ENCODE measurements at places on chromosomes 13 and 19. TPM values are rescaled to one million over a fixed set of nuclear protein-coding genes. Genes with fewer than 3 reads are reported as not detected.

GRCh38 chr19:29551774-29552173, 26.0 kb downstream of the VSTM2B start:
- no peak for DNase-seq

DNA sequence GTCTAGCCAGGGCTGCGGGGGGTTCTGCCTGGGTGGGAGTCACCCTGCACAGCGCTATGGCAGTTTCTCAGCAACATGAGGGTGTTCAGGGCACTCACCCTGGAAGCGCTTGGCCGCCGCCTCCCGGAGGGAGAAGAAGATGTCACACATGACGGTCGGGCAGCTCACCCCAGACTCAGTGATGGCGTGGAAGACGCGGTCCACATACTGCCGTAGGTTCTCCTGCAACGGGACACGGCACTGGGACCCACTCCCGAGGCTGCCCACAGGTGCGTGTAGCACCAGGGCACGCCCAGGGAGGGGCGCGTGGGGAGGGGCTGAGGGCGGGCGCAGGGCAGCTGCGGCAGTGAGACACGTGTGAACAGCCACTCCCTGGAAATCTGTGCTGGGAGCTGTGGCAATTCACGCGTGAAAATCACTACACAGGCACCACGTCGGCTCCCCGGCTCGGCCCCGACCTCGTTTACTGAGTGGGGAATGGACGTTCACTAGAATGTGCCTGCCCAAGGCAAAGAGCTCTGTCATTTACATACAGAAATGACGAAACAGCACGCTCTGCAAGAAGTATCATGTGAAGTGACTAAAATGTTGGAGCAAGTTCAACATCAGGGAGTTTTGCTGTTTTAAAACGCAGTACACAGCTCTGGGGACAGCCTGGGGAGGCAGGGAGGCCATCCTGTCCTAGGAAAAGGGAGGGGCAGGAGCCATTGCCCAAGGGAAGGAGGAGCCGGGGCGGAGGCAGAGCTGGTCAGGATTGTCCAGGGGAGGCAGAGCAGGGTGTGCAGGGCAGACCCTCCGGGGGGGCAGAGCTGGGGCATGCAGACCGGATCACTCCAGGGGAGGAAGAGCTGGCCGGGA, 41.5 kb upstream of the C13orf46 start:
- DNase-seq: no peak

The INAFM1 gene
- 5.1 TPM for polyA plus RNA-seq

GRCh38 chr13:46160471-46161066, 21.4 kb downstream of the LCP1 start:
- peak; percentile 60 for DNase-seq

The TNFSF9 gene
- 0.14 TPM for polyA plus RNA-seq

DNA sequence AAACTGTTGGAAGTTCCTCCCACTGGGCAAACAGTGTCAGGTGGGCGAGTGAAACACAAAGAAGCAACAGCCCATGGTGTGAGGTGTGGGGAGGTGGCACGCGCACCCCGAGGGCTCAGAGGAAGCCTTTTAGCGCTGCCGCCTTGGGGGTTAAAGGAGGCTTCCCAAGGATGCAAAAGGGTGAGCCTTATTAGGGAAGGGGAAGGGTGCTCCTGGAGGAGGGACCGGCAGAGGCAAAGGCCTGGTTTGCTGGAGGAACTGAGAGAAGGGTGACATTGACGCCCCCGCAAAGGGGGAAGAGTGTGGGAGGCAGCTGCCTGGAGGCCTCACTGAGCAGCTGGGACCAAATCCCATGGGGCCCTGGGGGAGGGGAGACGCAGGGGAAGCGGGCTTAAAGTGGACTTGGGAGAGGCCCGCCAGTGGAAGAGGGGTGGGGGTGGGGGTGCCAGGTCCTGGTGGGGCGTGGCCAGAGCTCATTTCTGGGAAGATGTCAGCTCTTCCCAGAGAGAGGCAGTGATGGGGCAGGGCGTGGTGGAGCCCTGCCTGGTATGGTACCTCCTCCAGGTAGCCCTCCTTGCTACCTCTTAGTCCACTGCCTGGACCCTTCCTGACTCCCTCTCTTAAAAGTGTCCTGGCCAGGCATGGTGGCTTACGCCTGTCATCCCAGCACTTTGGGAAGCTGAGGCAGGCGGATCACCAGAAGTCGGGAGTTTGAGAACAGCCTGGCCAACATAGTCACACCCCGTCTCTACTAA, 12.0 kb upstream of the FCHO1 start:
- no peak for DNase-seq

DNA sequence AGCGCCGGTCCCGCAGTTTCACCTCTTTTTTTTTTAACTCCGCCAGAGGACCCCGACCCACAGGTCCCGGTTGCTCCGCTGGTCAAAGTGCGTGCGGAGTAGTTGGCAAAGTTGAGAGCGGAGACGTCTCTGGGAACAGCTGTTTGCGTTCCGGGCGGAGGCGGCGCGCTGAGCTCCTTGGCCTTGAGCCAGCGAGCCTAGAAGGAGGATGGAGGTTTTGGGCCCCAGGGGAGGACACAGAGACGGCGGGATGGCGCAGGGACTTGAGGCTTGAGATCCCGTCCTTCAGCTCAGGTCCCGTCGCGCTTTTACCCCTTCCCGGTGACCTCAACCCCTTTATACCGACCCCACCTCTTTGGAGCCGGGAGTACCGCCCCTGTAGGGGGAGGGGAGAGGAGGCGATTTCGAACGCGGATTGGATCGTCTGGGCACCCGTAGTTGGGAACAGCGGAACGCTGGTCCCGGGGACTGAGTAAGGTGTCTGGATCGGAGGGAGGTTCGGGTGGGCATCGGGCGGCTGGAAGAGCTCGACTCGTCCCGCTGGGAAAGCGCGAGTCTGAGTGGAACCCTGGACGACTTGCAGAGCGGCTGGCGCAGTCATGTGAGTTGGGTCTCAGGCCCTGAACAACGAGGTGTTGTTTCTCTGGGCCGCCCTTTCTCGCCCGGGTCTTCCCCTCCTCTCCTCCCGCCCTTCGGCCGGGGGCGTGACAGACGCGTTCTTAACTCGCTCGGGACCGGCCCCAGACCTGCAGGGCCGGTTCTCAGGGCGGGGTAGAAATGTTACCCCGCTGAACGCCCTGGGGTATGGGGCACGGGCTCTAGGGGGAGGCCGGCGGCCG, at the start of gene WBP4:
WBP4 (plus strand) TSS at position 435 of the 839 bp plus-strand sequence; CDS start at position 600, 165 bp downstream.
- DNase-seq: peak; percentile 97

DNA sequence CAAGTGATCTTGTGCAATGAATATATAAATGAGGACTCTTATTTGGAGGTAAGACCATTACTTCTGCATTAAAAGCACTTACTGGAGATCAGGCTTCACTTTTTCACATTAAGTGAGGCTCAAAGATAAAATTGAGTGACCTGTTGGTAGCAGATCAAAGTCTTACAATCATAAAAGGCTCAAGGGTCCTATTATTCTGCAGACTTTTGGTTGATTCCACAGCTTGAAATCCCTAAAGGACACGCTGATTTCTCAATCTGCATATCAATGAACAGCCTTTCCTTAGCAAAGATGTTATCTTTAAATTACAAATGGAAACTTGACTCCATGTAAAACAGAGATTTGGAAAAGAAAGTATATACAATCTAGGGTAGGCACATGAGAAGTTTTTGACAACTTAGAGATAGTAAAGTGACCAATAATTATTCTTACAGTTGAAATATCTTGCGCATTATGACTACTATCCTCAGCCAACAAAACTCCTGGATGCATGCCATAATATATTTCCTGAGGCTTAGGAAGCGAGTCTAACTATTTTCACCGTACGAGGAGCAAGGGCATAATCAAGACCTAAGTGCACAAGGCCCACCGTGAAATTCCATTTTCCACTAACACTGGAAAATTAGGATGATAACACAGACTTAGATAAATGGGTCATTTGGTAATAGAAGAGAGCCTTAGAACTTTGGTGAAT, 640.7 kb downstream of the LIG4 start:
- DNase-seq: no peak

- no peak for DNase-seq
Observed at GRCh38 chr13:51457086-51457815, 4.4 kb upstream of the INTS6 start.

- no peak for DNase-seq
Observed at GRCh38 chr19:21109116-21109515, 27.1 kb downstream of the ZNF714 start.

GRCh38 chr19:39182174-39182505, 14.6 kb upstream of the NCCRP1 start:
- DNase-seq: no peak

DNA sequence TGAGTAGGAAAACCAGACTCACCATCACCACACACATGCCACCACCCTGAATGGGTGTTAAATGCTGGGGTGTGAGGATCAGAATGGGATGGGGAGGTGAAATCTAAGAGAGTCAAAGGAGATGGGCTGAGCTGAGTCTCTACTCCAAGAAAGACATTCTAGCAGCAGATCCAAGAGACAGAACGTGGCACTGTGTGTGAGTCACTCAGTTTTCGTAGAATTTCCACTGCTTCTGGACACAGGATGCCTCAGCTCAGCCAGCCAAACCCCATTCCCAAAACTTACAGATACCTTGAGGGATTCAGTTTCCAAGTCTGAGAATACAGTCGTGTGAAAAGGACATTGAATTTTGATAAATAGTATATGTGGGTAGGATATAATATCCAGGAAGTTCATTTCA, 7.3 kb upstream of the CYP2A7 start:
- DNase-seq: no peak

The ZNF177 gene
- 8.8 TPM for polyA plus RNA-seq

- DNase-seq: no peak
Observed at GRCh38 chr19:6743066-6743465, 3.6 kb downstream of the TRIP10 start.

DNA sequence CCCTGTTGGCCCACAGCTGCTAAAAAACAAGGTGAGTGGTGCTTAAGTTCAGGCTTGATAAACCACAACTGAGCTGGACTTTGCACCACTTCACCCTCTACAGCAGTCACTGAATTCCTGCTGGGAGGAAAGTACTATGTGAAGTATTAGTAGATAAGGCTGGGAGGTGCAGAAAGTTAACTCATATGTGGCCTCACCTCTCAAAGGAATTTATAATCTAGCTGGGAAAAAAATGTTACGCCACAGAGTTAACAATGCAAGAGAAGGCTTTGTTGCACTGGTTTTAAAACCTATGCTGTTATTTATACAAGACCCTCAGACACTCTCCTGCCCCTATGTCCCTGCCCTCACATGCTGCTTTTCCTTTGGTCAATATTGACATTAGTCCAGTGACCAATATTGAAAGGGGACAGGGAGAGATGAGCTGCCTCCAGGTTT, 60.9 kb downstream of the LIG4 start:
- DNase-seq: no peak

- DNase-seq: peak; percentile 27
Observed at GRCh38 chr13:100673376-100673712, 1.3 kb downstream of the TMTC4 start.

DNA sequence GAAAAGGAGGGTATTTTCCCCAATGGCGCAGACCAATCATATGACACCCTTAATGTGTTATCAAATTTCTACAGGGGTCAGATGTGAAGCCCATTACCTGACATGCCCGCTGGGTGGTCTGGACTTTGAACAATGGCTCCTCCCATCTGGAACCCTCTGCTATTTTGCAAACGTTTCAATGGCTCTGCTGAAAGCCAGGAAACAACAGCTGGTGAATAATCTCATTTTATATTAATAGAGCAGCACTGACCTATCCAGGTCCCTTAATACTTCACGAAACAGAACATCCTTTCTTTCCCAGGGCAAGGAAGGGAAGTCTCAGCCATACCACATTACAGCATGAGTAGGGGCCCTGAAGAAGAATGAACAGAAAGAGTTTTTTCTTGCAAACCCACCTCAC, 20.3 kb upstream of the KPNA3 start:
- no peak for DNase-seq

The ZNF419 gene
- polyA plus RNA-seq: 19.6 TPM

DNA sequence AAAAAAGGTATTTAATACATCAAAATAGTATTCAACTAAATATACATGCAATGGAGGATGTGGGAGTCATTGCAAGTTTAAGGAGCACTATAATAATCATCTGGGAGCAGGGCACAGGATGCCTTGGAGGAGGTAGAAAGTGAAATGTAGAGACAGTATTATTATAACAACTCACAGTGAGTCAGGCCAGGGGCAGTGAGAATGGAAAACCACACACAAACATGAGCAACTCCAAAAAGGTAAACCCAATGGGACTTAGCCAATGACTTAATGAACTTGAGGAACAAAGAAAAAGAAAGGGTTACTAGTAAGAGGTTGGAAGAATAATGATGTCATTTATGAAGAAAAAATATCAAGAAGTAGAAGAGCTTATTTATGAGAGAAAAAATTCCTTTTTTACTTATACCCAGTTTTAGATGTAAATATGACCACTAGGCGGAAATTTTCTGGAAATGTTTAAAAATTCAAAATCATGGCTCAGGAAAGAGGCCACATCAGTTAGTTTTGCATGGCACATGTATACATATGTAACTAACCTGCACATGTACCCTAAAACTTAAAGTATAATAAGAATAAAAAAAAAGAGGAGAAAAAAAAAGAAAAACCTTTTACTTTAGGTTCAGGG, 389.3 kb downstream of the SUCLA2 start:
- no peak for DNase-seq

The MUC16 gene
- 0.06 TPM for polyA plus RNA-seq

The FARP1 gene
- polyA plus RNA-seq: 256 TPM

DNA sequence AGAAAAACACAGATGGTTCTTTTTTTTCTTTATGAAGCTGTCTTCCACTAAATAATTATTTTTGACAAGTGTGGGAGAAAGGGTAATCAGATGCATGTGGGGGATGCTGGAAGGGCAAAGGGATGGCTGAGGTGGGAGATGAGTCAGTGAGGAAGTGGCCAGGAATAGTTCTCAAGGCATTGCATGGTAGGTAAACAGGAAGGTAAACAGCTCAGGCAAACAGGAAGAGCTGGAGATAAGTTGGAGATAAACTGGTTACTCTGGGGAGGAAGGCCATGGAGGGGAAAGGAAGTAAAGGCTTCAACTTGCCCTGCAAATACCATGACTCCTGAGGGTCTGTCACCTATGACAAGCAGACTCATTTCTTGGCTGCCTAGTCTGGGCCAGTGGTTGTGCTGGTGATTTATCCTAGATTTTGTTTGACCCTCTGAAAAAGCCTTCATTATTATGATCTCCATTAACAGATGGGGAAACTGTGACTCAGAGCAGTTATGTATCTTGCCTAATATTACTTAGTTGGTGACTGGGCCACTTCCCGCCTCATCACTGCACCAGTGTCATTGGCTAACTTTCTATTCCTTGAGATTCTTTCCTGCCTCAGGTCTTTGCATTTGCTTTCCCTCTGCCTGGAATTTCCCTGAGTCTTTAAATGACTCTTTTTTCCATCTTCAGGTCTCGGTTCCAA, 17.1 kb downstream of the ACTL9 start:
- DNase-seq: no peak

DNA sequence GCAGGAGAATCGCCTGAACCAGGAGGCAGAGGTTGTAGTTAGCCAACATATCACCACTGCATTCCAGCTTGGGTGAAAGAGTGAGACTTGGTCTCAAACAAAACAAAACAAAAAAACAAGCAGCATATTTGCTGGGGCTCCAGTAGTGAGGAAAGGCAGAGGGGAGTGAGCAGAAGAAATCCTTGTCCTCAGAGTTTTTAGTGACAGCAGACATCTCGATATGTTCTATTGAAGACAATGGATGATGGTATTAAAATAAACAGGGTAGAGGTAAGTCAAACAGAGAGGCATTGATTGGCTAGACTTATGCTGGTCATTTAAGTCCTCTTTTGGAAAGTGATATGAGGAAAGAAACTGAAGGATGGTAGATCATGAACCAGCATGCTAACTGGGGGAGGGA, 19.0 kb downstream of the NLRP7 start:
- no peak for DNase-seq

- DNase-seq: peak; percentile 71
Observed at GRCh38 chr13:66835040-66835628, 395.0 kb downstream of the PCDH9 start.

The THSD8 gene
- 1.7 TPM for polyA plus RNA-seq

The ZNF426 gene
- polyA plus RNA-seq: 24.2 TPM

The ACP5 gene
- 15.5 TPM for polyA plus RNA-seq
